ENCODE measurements at places on chromosomes 6 and 20.
A peak's percentile ranks its signal among the peaks of the same experiment; 100 is the strongest.

GRCh38 chr6:44021589-44022295 is 105.5 kb downstream of the MRPL14 start:
- peak; percentile 61 for DNase-seq

DNA sequence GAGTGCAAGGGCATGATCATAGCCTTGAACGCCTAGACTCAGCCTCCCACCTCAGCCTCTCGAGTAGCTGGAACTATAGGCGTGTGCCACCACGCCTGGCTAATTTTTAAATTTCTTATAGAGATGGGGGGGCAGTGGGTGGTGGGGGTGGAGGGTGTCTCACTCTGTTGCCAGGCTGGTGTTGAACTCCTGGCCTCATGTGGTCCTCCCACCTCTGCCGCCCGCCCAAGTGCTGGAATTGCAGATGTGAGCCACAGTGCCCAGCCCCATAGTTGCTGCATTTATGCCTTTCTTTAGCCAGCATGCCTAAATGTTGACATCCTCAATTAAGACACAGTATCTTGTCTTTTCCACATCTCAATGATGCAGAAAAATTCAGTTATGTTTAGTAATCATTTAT is 171.1 kb downstream of the ARID1B start:
- DNase-seq, result no peak

DNA sequence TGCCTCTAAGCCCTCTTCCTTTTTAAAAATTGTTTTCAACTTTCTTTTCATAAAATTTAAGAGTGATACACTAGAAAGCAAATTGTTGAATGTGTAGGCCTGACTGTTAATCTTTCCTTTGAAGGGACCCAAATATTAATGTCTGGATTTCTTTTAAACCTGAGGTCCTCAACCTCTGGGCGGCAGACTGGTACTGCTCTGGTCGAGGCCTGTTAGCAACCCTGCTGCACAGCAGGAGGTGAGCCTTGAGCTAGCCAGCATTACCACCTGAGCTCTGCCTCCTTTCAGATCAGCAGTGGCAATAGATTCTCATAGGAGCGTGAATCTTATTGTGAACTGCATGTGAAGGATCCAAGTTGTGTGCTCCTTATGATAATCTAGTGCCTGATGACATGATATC is 191.2 kb downstream of the MANEA start:
- DNase-seq, result peak; percentile 29

- DNase-seq, result no peak
These were observed 350.9 kb upstream of the HSF2 start for GRCh38 chr6:122048570-122048969.

GRCh38 chr6:33547499-33547898 is 32.6 kb downstream of the BAK1 start:
- peak; percentile 98 for DNase-seq

DNA sequence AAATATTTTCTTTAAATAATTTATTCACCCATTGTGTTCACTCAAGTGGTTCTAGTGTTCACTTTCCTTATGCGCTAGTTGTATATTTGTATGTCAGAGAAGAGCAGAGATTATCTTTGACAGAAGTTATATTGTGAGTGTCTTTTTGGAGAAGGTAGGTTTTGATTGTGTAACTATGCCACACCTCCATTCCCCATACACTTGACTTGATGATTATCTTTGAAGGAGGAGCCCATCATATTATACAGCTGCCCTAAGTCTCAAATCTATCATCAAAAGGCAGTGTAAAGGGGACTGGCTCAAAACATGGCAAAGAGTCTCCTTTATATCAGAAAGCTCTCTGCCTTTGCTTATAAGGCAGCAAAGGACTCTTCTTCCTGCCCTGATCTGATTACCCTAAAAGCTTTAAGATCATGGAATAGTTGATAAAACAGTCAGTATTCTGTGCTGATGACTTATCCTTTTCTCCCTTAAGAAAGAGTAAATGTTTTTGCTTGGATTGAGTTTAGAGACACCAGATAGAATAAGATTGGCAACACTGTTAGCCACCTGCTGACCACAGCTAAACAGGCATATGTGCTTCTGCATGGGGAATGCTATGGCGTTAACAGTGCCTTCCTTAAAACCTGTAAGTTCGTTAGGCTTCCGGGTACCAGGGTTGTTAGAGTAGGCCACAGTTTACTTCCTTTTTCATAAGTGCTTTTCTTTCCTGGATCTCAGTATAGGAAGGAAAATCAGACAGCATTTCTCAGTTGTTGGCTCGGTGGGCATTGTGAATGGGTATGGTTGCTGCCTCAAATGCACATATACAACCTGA is 22.6 kb downstream of the TOP1 start:
- no peak for DNase-seq

DNA sequence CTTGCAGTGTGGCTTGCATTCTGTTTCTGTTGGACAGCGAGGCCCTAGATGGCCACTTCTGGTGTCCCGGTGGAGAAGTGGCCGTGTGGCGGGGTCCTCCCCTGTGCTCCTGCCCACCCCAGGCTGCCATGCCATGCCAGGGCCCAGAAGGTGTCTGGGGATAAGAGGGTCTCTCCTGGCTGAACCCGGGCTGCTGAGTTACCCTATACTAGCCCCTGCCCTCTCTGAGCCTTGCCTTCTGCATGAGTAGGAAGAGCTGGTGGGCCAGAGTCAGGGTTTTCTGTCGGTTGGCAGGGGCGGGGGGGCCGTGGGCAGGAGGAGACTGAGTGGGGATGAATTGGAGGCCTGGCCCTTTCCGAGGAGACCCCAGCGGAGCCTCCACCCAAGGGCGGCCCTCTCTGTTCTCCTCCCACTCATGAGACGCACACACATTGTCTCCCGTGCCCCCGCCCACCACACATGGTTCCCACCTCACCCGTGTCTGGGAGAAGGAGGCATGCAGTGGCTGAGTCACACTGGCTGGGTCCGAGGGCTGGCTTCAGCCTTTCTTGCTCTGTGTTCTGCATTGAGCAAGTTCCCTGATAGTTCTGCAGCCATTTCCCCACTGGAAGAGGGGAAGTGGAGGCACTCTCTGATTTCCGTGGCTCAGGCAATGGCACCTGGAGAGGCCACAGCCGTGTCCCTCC is 24.6 kb downstream of the VSTM2L start:
- no peak for DNase-seq

GRCh38 chr6:101208152-101208551 is 185.4 kb upstream of the GRIK2 start:
- no peak for DNase-seq

DNA sequence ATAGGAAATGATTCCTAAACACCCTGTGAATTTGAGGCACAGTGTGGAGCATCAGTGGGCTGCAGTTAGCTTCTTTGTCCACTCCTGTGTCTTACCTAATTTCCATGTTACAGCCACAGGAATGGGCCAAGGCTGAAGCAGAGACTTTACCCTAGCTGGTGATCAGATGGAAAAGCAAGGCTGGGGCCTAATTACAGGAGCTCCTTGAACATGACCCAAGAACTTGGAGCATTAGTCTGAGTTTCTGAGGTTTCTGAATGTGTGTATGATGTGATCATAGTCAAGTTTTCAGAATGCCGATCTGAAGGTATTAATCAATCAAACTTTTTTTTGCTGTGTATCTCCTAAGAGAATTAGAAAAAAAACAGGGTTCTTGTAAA is 18.0 kb downstream of the HECA start:
- no peak for DNase-seq

GRCh38 chr20:24185791-24186190 is 197.2 kb upstream of the GGTLC1 start:
- no peak for DNase-seq

- no peak for DNase-seq
These were observed 663.5 kb downstream of the EPM2A start for GRCh38 chr6:145071836-145072235.

DNA sequence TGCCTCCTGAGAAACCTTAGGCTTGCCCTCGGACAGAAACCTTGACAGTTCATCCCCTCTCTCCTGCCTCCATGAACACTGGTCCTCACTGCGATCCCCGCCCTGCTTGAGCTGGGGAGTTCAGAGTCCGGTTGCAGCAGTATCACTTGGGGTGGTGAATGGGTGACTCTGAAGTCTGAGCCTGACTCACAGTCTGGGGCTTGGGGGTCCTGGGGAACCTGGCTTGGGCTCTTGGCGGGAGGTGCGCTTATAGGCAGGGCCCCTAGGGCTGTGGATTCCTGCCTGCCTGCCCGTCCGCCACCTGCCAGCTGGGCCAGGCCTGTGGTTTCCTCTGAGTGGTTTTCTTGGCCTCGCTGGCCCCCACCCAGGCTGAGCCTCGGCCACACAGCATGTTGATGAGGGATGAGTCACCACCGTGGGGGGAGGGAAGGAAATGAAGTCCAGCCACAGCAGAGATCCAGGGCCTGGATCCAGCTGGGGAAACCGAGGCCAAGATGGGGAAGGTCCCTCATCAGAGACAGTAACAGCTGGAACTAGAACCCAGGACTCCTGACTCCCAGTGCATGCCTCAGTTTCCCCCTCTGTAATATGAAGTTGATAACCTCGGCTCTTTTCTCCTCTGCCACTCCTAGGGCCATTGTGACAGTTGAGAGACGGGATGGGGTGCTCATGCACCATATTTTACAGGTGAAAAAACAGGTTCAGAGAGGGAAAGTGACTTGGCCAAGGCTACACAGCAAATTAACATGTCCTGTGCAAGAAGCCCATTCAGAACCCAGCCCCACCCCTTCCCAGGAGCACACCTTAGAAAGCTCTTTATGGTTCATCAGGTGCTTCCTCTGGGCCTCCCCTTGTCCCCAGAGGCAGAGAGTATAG is 9.2 kb downstream of the FOXS1 start:
- DNase-seq, result peak; percentile 41

DNA sequence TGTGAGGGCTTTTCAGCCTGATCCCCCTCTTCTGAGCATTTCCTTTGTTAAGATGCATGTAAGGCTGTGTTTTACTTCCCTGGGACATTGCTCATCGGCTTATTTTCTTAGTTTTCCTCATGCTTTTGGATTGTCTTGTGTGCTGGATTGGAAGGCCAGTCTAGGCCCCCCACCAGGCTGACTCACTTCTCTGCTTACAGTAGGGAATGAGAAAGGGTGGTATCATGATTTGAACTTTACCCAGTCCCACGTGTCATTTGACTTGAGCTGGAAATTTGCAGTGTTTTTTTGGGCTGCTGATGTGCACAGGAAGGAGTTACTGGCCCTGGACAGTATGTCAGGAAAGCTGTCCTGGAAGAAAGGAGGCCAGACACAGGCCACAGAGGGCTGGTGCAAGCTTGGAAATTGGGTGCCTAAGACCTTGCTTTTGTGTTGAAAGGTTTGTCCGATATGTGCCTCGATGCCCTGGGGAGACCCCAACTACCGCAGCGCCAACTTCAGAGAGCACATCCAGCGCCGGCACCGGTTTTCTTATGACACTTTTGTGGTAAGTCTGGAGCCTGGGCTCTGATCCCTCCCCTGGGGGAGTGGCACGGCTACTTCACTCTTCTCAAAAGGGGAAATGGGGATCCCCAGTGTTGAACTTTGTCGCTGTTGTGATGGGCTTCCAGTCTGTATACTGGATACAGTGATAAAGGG is 12.8 kb downstream of the RNF114 start:
- no peak for DNase-seq

DNA sequence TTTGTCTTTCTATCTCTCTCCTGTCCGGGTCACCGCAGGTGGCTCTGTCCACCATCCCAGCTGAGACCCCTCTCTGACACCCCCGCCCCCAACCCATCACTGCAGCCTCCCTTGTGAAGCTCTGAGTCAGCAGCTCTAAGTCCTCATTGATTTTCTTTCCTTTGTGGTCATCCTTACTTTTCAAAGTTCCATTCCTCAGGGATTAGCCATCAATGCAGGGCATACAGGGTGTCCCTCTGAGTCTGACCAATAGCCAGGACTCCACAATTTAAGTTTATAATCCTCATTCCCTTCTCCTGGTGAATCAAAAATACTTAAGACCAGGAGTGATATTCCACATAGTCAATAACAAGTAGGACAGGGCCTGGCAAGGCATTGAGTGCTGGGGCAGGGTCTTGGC is 333.3 kb upstream of the CNR1 start:
- DNase-seq, result no peak

DNA sequence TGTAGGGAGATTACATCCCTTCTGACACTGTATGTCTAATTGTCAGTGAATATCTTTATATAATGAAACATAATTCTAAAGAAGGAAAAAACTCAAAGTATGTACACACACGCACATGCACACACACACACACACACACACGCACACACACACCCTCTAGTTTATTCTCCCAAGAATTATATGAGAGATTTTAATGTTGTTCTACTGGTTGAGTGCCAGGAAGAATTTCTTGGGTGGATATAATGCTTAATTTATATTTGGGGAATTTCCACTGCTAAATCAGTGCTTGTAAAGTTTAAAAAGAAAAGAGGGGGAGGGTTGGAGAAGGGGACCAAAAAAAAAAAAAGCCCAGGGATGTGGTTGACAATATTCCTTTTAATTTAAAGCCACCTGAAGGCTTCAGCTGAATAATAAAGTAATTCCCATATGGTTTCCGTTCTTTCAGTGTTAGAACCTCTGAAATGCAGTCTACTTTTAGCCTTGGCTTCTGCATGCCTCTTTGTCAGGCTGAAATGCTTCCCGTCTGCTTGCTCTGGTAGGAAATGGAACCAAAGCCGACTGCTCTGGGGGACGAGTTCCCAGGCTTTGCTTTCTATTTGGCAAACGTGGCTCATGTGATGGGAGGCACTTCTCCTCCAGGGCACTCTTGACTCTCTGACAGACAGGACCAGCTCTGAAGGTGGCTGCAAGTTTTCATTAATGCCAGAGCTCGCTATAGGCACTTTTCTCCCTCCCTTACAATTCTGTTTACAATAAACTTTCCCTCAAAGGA is 225.4 kb downstream of the PRL start:
- no peak for DNase-seq

GRCh38 chr6:3317741-3318211 is 59.0 kb downstream of the PSMG4 start:
- peak; percentile 10 for DNase-seq

- DNase-seq, result no peak
These were observed 9.4 kb downstream of the ABCC10 start for GRCh38 chr6:43436577-43437282.

- DNase-seq, result no peak
These were observed 99.7 kb upstream of the HIVEP1 start for GRCh38 chr6:11912420-11912819.

- DNase-seq, result no peak
These were observed 4.9 kb downstream of the PREX1 start for GRCh38 chr20:48822879-48823385.

- DNase-seq, result no peak
These were observed 36.0 kb downstream of the TMEM242 start for GRCh38 chr6:157287247-157287850.

GRCh38 chr6:72216222-72217068 is 330.1 kb downstream of the RIMS1 start:
- DNase-seq, result no peak

DNA sequence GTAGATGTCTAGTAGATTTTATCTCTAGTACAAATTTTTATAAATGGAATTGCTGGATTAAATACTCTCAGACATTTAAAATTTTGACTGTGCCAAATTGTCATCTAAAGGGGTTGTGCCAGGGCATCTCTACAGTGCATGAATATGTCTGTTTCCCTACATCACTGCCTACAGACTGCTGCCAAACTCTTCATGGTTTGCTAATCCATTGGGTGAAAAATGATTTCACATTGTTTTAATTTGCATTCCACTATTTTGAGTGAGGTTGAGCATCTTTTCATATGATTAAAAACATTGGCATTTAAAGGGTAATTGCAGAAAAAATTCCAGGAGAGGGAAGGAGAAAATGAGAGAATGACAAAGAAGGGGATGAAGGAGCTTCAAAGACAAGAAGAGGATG is 267.7 kb upstream of the RNF24 start:
- no peak for DNase-seq

- no peak for DNase-seq
These were observed 39.1 kb downstream of the ILRUN start for GRCh38 chr6:34657307-34657978.

GRCh38 chr6:12594530-12594893 is 122.1 kb upstream of the PHACTR1 start:
- DNase-seq, result no peak

GRCh38 chr6:110476046-110476849 is at the start of gene SLC22A16:
Gene SLC22A16 (minus strand): TSS chr6:110476613. CDS start chr6:110476574, 39 bp downstream.
- no peak for DNase-seq

Measured in WERI-Rb-1 (cell line).